Stimulated activated CD8-positive, alpha-beta memory T cell treated with anti-CD3 and anti-CD28 coated beads, Interleukin-2, amount 100 ng/mL, for 48 hours (primary cell): ENCODE measurements at places on chromosomes 2 and 18.

DNA sequence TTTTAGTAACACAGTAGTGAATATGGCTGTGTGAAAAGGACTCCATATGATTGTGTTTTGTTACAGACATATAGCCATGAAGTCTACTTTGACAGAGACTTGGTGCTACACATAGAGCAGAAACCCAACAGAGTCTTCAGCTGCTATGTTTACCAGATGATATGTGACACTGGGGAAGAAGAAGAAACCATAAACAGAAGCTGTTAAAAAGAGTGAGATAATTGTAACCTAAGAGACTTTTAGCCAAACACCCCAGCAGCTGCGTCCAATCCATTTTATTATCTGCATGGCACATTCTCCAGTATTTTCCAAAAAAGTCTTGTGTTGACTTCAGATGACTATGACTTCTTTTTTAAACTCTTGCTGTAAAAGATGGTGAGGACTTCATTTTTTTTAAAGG, 41.4 kb upstream of the CYBRD1 start:
- DNase-seq: no peak

DNA sequence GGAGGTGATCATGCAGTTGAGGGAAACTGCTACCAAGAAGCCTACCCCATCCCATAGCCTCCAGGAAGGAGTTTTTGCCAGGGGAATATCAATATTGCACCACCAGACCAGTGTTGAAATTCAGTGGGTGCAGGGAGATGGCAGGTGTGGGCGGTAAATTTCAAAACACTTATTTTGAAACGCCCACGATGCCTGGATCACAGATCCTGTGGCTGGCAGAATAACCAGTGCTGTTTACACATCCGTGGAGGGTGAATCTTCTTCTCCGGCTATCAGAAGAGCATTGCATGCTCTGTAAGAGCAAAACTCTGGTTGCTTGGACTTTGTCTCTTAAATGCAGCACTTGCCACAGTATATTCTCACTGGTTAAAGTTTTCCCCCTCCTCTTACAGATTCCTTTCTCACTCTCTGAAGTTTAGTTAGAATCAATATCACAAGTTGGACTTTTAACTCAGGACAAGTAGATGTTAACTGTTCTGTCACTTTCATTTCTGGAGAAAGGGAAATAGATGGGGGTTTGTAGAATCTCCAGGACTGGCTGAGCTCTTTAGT, 70.5 kb upstream of the ZCCHC2 start:
- peak; percentile 10 for DNase-seq

- DNase-seq: no peak
Measured at GRCh38 chr18:61963705-61964104, 70.9 kb upstream of the RNF152 start.

GRCh38 chr2:20487392-20488174, 40.7 kb downstream of the RHOB start:
- DNase-seq: no peak

- peak; percentile 47 for DNase-seq
Measured at GRCh38 chr2:112187805-112188596, 49.8 kb downstream of the FBLN7 start.

- no peak for DNase-seq
Measured at GRCh38 chr2:144548532-144549191, 28.7 kb upstream of the ZEB2 start.

DNA sequence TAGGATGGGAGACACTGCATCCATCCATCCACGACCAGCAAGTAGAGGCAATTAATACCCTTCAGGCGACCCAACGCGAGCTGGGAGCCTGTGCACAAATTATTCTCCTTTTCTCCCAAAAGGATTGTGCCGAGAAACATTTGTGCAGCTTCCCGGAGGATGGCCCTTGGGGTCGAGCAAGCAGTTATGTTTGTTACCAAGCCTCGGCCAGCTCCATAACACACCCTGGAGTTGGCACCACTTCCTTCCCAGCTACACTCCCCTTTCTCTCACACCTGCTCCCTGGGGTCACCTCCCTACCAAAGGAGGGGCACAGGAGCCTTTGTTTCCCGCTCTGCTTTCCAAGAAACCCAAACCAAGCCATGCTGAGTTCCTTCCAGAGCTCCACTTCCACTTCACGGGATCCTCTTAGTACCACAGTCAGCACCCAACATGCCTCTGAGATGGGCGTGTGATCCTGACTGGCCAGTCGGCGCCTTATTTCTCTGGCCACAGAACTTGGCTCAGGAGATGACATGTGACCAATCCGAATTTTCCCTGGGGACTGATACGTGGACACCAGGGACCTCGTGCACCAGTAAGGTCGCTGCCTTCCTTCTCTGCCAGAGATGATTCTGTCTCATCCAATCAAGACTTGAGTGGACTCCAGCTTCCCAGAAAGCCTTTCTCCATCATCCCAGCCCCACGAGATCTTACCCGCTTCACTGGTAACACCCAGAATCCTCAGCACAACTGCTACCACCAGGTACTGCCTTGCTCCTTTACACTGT, 28.5 kb downstream of the GPR55 start:
- no peak for DNase-seq

- no peak for DNase-seq
Measured at GRCh38 chr18:55018602-55019001, 59.3 kb upstream of the CCDC68 start.

DNA sequence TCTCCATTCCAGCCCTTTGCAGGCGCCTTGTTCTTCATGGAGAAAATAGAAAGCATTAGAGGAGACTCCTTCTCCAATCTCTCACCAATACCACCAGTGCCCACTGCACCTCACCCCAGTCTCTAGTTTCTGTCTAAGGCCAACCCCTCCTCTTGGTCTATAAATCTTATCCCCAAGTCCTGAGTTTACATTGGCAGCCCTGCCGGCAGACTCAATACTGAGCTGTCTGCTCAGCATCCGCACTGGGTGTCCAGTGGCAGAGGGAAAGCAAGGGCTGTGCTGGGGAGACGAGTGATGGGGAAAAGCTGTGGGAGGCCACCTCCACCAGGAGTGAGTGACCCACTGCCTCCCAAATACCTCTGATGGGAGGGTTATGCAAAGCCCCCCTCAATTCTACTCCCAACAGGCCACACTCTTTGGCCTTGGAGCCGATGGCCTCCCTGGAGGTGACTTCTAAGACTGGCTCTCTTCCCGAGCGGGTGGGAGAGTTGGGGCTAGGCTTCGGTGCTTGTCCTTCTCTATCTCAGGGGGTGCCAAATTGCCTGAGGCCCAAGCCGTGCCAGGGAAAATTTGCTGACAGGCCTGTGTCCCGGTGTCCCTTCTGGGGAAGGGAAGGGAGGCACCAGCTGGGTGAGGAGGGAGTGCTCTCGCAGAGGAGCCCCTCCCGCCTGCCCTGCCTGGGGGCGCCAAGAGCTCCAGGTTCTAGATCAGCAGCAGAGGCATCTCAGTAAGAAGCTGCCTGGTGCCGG, 165.2 kb upstream of the MSH6 start:
- DNase-seq: no peak

DNA sequence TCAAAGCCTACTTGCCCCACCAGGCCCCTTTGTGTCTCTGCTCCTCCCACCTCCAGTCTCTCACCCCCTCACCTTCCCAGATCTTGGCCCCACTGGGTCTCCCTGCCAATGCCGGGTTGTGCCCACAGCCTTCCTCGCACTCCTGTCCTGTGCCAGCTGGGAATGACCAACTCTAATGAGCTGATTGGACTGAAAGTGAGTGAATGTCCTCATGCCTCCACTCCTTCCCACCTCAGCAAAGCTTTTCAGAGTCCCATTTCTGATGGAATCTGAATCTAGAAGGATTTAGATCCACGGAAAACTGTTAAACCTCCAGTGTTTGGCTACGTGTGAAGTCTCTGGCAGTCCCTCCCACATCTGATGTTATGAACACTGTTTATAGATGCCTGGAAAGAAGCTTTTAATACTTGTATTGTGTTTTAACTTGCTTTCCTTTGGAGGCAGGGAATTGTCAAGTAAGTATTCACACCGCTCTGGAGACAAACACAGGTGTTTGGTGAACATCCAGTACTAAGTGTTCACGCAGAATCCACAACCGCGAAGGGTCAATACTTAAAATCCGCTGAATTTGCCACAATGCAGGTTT, 103.9 kb downstream of the RTN4 start:
- no peak for DNase-seq

DNA sequence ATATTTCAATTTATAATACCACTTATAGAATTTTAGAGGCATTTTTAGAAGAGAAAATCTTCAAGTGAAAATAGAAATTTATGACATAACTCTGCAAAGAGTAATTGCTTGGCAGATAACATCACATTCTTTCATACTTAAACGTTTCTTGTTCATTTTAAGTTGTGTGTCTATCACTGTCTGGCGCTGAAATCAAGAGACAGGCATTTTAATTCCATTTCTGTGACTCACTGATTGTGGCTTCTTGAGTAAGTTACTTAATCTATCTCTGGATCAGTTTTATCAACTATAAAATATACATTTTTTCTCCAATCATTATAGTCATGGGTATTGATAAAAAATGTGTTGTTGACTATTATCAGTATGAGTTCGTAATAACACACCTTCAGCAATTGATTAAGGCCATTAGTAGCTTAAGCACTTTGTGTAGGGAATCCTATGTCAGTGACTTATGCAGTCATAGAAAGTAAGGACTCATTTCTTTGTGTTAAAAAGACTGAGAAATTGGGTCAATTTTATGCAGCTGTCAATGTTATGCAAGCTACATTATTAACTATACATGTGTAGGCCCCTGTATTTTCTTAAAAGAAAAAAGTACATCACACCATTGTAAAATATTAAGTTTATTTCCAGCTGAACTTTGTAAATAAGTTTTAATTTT, 497.3 kb downstream of the CCDC85A start:
- no peak for DNase-seq
